ENCODE measurements at places on chromosomes 4 and X.

DNA sequence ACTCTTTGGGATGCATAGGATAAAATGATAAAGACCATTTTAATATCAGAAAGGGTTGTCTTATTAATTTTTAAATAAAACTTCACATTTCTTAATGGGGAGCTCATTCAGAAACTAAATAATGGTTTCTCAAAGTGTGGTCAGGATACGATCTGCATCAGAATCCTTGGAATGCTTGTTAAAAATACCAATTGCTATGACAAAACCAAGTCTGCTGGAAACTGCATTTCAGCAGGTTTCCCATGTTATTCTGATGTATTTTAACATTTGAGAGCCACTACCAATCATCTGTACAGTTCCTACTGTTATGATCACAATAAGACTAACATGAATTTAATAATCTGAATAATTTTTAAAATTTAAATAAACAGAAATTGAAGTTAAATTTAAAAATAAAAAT, 115.1 kb downstream of the SOWAHB start:
- no peak for DNase-seq

- DNase-seq, result no peak
Observed at GRCh38 chr4:16194214-16194613, 32.1 kb downstream of the TAPT1 start.

DNA sequence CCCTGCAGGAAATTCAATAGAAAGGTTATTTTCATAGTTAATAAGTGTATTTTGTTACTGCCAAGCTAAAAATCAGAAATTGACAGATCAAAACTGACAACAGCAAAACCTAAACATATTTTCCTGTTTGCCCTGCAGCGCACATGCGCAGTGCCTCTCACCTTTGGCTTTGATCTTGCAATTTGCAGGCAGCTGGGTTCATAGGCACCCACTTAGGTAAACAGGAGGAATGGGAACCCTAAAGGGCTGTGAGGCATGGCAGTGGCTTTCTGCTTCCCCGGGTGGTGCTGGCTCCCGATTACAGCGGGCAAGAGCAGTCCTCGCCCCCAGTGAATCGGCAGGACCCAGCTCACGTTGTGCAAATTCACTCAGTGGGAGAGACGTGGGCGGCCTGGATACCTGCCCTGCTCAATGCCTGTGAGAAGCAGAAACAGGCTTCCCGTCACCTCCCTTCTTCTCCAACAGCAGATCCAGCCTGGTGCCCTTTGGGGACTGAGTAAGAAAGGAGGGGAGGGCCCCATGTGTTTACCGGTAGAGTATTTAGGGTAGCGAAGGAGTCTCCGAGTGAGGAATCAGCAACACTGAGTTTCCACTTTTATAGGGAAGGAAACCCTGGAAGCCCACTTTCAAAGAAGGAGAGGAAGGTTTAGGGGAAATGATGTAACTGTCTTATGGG, 25.7 kb downstream of the CCKAR start:
- no peak for DNase-seq

DNA sequence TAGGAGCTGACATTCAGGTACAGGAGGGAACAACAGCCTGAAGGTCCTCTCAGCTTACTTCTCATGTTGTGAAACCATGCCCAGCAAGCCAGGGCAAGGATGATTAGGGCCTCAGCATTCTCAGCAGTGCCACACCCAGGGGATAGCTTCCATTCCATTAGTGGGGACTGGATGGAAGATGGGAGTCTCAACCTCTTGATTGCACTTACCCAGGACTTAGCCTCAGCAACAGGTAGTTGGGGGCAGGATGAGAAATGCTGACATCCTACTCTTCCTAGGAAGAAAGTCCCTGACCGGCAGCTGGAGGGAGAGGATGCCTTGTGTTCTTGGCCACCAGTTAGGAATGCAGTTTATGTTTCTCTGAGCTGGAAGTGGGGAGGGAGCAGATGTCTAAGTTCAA, 8.8 kb upstream of the BEX3 start:
- no peak for DNase-seq

- DNase-seq, result no peak
Observed at GRCh38 chrX:12249997-12250396, 111.7 kb downstream of the FRMPD4 start.

DNA sequence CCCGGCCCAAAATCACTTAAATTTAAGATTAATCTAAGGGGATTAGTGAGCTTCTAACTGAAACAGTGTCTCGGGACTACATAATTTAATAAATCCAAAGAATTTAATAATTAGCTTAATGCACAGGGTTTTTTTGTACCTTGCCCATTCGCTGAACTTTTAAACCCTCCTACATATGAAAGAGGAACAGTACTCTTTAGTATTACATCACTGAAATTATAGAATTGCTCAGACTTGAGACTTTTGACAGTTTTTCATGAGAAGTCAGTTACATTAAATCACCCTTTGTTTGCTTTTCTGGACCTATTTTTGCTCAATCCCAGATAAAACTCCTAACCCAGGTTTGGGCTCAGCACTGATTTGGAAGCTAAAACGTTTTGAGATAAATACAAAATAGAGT, 2.4 kb upstream of the TADA2B start:
- DNase-seq, result no peak

DNA sequence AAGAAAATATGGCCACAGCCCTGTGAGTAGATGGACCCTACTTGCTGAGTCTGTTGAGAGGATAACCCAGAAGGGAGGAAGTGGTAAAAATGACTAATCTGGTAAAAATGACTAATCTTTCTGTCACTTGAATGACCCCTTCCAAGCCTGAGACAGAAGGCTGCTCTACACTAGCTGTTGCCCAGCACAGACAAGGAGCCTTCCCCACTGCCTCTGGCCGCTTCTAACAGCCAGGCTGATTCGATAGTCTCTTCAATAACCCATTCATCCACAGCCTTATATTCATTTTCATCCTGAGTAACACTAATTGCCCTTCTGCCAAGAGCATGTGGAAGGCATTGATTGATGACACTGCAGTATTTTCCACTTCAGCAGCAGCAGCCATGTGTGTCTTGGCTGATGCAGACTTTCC, 18.4 kb downstream of the MAGEB17 start:
- DNase-seq, result no peak

- no peak for DNase-seq
Observed at GRCh38 chr4:70623323-70623722, 5.2 kb upstream of the ENAM start.
